K562 (cell line): ENCODE measurements at places on chromosomes 5 and 9. TPM values are rescaled to one million over a fixed set of nuclear protein-coding genes. Genes with fewer than 3 reads are reported as not detected.

- DNase-seq, result no peak
Observed at GRCh38 chr5:81800797-81801196, 49.9 kb upstream of the SSBP2 start.

DNA sequence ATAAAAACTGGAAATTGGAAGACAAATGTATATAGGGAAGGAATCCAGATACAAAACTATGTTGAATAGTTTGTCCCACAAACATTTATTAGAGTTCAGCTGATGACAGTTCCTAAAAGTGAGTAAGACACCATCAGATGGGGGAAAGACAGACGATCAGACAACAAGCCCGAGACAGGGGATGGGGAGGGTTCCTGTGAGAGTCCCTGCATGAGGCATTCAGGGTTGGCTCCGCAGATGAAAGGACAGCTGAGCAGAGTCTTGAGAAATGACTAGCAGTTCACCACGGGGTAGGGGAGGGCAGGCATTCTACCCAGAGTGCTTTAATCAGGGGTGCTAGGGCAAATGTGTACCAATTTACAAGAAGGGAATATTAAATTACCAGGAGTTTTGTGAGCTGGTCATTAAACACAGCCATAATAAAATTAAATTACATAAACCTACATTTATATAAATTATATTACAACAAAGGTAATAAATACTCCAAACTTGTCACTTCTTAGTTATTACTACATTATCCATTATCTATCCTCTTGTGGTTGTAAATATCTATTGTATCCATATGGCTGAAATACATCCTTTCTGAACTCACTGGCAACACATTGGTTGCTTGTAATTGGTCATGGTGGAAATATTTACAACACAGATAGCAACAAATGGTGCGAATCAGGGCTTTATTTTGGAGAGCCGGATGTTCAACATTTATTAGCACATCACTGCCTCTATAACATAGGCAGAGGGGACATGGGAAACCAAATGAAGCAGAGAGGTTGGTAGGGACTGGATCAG lies 27.8 kb downstream of the TNFSF15 start:
- DNase-seq, result no peak

- no peak for DNase-seq
Observed at GRCh38 chr5:35924122-35924949, 14.1 kb downstream of the CAPSL start.

DNA sequence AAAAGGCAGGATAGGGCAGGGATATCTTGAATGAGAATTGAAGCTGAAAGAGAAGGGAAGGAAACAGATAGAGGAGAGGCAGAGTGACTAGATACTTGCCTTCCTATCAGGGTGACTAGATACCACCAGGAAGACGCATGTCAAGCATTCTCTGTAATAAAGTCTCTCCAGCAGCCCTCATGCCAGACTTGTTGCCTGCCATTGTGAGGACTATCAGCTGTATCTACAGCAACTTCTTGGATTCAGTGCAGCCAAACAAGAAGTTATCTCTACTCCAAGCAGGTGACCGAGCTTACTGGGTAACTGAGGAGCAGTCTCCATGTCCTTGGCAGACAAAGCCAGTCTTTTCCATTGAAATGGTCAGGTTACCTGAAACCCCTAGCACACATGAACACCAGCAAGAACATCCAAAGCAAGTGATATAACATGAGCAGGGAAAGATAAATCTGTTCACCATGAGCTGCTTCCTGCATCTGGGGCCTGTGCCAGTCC lies 9.3 kb downstream of the SH3RF2 start:
- DNase-seq, result no peak

GRCh38 chr5:123746683-123747360 lies 234.8 kb downstream of the CSNK1G3 start:
- DNase-seq, result no peak

- no peak for DNase-seq
Observed at GRCh38 chr9:123814496-123814895, 115.4 kb downstream of the DENND1A start.

DNA sequence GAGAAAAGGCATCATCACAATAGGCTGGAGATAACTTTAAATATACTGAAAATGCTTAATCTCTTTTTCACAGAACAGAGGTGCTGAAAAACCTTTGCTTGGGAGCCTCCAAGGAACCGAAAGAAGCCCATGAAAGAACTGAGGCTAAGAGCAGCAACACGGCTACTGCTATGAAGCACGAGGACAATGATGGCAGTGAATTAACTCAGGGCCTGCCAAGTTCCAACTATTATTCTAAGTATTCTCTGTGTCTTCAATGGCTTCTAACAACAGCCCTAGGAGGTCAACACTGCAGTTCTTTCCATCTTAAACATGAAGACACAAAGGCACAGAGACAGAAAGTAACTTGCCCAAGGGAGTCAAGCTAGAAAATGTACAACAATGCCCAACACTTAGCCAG lies 293.0 kb upstream of the DAP start:
- no peak for DNase-seq

GRCh38 chr5:127744241-127744640 lies 41.0 kb downstream of the CCDC192 start:
- no peak for DNase-seq

GRCh38 chr5:152527358-152528052 lies 122.4 kb upstream of the NMUR2 start:
- no peak for DNase-seq

DNA sequence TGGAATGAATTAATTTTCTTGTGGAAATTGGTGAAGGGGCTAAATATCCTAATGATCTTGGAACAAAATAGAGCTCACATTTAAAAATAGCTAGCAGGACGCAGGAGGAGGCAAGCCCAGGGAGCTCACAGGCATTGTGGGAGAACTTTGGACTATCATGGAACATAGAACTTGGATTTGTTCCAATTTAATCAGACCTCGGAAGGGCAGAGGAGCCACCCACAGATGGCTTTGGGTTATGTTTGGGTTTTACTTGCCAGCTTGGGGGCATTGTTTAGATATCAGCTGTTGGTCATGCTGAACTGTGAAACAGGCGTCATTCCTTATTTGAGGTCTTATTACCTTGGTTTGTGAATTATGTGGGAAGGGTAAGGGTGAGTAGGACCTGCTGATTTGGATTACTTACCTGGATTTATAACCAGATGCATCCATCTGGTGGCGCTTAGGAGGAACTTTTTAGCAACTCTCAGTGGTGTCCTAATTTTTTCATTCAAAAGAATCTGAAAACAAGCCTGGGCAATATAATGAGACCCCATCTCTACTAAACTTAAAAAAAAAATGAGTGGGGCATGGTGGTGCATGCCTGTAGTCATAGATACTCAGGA lies 14.1 kb upstream of the PTGR1 start:
- DNase-seq, result no peak

- peak; percentile 76 for DNase-seq
Observed at GRCh38 chr5:132466433-132467286, 23.9 kb downstream of the IRF1 start.

DNA sequence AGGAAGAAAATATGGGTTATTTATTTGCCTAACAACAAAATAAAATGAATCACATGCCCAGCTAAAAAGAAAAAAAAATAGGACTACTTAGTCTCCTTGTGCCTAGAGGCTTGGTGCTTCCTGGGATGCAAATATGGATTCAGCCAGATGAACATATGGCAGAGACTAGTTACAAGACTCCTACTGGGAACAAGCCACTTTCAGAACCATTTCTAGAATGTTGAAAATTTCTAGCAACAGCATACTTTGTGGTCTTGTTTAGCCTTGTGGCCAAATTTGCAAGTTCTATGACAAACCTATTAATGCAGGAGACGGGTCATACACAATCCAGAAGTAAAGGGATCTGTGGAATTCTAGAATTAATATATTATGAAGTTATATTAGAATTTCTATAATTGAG lies 198.7 kb downstream of the CHSY3 start:
- no peak for DNase-seq

- DNase-seq, result no peak
Observed at GRCh38 chr5:109762821-109763220, 73.1 kb downstream of the MAN2A1 start.

- DNase-seq, result no peak
Observed at GRCh38 chr5:42676362-42676761, 80.3 kb upstream of the CCDC152 start.

DNA sequence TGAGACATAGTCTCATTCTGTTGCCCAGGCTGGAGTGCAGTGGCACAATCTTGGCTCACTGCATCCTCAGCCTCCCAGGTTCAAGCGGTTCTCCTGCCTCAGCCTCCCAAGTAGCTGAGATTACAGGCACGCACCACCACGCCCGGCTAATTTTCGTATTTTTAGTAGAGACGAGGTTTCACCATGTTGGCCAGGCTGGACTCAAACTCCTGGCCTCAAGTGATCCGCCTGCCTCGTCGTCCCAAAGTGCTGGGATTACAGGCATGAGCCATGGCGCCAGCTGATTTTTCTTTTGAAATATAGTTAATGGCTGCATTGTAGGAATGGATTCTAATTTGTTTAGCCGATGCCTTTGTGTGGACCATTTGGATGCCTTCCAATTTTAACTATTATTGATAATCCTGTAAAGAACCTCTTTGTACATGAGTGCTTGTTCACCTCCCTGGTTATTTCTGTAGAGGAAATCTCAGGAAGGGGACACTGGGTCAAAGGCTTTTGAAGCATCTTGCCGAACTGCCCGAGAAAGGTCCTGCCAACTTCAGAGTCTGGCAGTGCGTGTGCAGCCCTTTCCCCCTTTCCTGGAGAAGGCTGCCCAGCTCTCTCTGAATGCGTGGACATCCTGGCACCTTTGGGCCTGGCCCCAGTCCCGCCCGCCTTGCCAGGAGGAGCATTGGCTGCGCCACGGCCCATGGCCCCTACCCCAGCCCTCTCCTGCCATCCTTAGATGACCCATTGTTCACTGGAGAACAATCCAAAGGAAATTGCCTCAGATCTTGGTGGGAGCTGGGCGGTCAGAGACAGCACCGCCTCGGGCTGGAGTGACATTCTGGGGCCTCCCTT lies 8.9 kb upstream of the NUP214 start:
- DNase-seq, result peak; percentile 57

DNA sequence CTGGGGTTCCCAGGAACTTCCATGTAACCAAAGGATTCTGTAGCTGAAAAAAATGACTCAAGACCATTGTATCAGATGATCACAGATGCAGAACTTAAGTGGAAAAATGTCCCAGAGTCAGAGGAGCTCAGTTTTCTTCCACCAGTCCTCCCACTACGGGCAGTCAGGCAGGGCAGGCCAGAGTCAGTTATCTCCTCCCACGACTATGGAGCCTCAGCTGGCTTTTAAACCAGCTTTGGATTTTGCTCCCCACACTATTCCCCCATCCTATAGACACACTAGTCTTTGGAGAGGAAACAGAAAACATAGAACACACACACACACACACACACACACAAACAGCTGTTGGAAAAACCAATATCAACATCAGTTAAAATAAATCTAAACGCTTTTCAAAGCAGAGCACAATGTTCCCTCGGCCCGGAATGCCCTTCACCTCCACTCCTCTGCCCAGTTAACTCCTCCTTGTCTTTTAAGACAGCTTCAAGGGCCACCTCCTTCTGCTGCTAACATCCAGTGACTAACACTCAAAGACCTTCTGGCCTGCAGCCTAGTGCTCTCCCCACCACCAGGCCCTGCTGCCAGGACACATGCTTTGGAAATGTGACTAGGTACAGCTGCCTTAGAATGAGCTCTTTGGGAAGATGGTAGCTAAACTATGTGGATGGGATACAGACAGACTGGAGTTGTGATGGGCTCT lies 56.8 kb downstream of the NIPAL4 start:
- no peak for DNase-seq

DNA sequence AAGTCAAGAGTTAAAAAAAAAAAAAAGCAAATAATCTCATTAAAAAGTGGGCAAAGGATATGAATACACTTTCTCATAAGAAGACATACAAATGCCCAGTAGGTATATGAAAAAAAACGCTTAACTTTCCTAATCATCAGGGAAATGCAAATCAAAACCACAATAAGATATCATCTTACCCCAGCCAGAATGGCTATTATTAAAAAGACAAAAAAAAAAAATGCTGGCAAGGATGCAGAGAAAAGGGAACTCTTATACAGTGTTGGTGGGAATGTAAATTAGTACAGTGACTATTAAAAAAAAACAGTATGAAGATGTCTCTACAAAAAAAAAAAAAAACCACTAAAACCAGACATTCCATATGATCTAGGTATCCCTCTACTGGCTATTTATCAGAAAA lies 79.4 kb downstream of the LPAR1 start:
- no peak for DNase-seq

DNA sequence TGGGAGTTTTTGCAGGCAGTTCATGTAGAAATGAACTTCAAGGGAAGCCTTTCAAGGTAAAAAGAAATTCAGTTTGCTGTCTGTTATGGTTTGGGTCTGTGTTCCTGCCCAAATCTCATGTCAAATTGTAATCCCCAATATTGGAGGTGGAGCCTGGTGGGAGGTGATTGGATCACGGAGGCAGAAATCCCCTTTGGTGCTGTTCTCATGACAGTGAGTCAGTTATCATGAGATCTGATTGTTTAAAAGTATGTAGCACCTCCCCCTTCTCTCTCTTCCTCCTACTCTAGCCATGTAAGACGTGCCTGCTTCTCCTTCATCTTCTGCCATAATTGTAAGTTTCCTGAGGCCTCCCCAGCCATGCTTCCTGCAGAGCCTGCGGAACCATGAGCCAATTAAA lies 341.4 kb downstream of the ARHGEF28 start:
- no peak for DNase-seq

DNA sequence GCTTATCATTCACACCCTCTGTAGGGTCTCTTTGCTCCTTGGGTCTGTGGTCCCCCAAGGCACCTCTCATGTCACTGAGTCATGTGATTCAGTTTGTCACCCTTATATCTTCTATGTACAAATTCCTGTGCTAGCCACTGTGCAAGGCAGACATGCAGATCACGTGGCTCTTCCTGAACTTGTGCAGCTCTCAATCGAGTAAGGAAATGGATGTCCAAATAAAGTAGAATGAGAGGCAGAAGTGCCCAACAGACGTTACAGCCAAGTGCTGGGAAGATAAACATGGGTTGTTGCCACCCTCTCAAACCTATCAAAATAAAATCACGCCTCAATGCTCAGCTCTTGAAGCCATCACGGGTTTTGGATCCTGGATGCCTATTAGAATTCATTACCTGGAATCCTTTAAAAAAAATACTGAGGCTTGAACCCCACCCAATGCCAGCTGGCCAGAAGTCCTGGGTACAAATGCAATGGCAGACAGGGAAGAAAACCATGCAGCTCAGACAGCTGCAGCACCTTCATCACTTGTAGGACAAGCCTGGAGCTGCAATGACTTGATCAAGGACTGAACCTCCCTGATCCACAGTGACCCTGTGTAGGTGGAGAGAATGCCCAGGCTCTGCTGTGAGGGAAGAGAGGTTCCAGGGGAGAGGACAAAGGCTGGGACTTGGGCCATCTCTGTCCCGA lies 228.7 kb upstream of the DAP start:
- no peak for DNase-seq

GRCh38 chr9:114094971-114095370 lies 4.1 kb downstream of the KIF12 start:
- no peak for DNase-seq

The RNF183 gene
- total RNA-seq, result 0.22 TPM in 1 of 2 replicates, not detected in the other

The FAM219A gene
- total RNA-seq, result 8.4 and 8.6 TPM in 2 replicates

The PCDHGB3 gene
- 0.07 and 0.16 TPM in 2 replicates for total RNA-seq

The ZNF658 gene
- total RNA-seq, result 0.78 and 0.98 TPM in 2 replicates

The SCGB3A2 gene
- 0.35 TPM in 1 of 2 replicates, not detected in the other for total RNA-seq

The HNRNPK gene
- total RNA-seq, result 505 and 531 TPM in 2 replicates

The FBP2 gene
- not detected in 2 replicates for total RNA-seq

The GABRP gene
- 0.13 TPM in 1 of 2 replicates, not detected in the other for total RNA-seq

The IFNA21 gene
- not detected in 2 replicates for total RNA-seq

The COL15A1 gene
- 4.9 and 5.1 TPM in 2 replicates for total RNA-seq
